Peyer's patch (tissue), 4 donors: ENCODE measurements at places on chromosomes 11 and 22. TPM values are rescaled to one million over a fixed set of nuclear protein-coding genes. Genes with fewer than 3 reads are reported as not detected.
A peak's percentile ranks its signal among the peaks of the same experiment; 100 is the strongest.

WNT7B gene
- total RNA-seq = not detected

GRCh38 chr22:41982865-41983264 is 13.6 kb downstream of the SEPTIN3 start:
- H3K4me1 ChIP-seq = no peaks in the 10 kb centered on the region
- H3K27me3 ChIP-seq = no peaks in the 10 kb centered on the region
- no peak overlapping the region for H3K27ac ChIP-seq
- DNase-seq = no peak
- no peaks in the 10 kb centered on the region for H3K36me3 ChIP-seq
- no peak overlapping the region for H3K4me3 ChIP-seq

CPT1A gene
- 372 TPM for total RNA-seq

GRCh38 chr11:83764643-83765042 is 478.5 kb upstream of the CCDC90B start:
- H3K4me1 ChIP-seq = no peaks in the 10 kb centered on the region
- H3K36me3 ChIP-seq = no peaks in the 10 kb centered on the region
- no peak overlapping the region for H3K27ac ChIP-seq
- H3K4me3 ChIP-seq = no peak overlapping the region
- no peak for DNase-seq
- no peaks in the 10 kb centered on the region for H3K27me3 ChIP-seq

MUC2 gene
- total RNA-seq = 1,138 TPM

DNA sequence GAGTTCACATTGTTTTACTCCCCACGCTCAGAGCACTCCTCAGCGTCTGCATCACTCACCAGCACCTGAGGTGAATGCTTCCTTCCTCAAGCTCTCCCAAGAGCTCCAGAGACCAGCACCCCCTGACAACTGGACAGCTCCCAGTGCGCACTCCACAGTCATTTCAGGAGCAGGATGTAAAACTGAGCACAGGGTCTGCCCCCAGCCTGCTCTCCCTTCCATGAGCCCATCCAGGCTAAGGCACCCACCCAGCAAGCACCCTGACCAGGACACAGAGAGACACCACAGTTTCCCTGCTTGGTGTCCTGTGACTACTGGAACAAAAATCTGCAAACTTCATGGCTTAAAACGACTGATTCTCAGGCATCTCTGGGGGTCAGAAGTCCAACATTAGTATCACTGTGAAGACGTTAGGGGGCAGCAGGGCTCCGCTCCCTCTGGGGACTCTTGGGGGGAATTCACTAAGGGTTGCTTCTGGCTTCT is 3.3 kb downstream of the SCGB1D2 start:
- H3K27me3 ChIP-seq = no peaks in the 10 kb centered on the region
- no peak for DNase-seq
- no peaks in the 10 kb centered on the region for H3K4me1 ChIP-seq
- H3K4me3 ChIP-seq = no peak overlapping the region
- H3K36me3 ChIP-seq = no peaks in the 10 kb centered on the region

- H3K27me3 ChIP-seq = no peaks in the 10 kb centered on the region
- H3K36me3 ChIP-seq = no peaks in the 10 kb centered on the region
- no peak overlapping the region for H3K4me3 ChIP-seq
- H3K27ac ChIP-seq = no peak overlapping the region
- H3K4me1 ChIP-seq = no peaks in the 10 kb centered on the region
- DNase-seq = no peak
Observed at GRCh38 chr11:75277991-75278790, 37.6 kb downstream of the TPBGL start.

DNA sequence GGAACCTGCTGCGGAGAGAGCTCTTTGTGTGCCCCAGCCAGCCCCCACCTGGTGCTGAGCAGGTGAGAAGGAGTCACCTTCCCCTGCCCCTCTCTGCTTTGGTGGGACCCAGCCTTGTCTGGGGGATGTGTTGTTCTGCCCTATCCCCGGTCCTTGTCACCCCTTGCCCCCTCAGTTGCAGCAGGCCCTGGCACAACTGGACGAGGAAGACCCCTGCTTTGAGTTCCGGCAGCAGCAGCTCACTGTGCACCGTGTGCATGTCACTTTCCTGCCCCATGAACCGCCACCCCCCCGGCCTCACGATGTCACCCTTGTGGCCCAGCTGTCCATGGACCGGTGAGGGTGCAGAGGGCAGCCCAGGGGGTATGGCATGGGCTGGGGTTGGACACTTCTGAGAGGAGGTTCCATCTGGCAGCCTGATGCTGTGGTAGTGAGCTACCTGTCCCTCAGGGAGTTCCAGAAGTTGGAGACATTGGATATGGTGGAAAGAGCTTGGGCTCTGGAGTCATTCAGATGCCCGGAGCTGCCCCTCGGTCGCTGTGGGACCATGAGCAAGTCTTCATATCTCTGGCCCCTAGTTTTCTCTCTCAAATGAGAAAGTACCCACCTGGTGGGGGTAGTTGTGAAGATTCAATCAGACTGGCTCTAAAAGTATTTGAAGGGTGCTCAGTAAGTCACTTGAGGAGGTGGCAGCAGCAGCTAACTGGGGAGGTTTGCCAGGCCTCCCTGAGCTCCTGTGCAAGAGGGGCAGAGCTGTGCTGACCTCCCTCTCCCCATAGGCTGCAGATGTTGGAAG is 4.3 kb downstream of the LARGE2 start:
- peak; percentile 43 for DNase-seq
- H3K4me3 ChIP-seq = no peak overlapping the region
- H3K4me1 ChIP-seq = peaks cover 25% of the 10 kb centered on the region
- H3K27ac ChIP-seq = no peak overlapping the region
- H3K27me3 ChIP-seq = no peaks in the 10 kb centered on the region

KRTAP5-2 gene
- not detected for total RNA-seq

GRCh38 chr11:65334696-65335295 is 1.1 kb downstream of the DPF2 start:
- no peak overlapping the region for H3K27ac ChIP-seq
- peak overlapping the region; percentile 75 for H3K4me3 ChIP-seq
- peaks cover 5% of the 10 kb centered on the region for H3K4me1 ChIP-seq
- no peak for DNase-seq

DNA sequence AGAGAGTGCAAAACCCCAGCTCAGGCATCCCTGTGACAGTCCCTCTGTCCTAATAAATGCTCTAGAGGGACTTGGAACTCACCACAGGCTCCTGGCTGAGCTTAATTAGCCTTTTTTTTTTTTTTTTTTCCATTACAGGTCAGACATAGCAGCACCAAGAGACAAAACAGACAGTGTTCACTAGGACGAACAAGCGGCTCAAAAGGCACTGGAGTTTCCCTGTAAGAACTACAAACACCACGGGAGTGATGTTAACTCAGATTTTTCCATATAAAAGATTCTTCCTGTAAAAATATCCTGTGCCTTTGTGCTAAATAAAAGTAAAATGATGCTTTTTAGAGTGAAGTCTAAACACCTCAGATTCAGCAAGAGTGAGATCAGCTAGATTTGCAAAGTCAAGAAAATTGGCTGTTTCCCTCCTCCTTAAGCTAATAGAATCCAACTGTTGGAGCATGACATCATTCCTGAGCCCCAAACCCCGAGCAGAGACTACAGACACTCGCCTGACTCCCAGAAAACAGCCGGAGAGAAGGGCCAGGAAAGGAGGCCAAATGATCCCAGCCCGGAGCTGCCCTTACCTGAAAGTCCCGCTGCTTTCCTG is 101.0 kb upstream of the AKIP1 start:
- no peaks in the 10 kb centered on the region for H3K27me3 ChIP-seq
- peak overlapping the region; percentile 67 for H3K27ac ChIP-seq
- H3K4me3 ChIP-seq = peak overlapping the region; percentile 69
- no peak for DNase-seq
- no peaks in the 10 kb centered on the region for H3K4me1 ChIP-seq
- H3K36me3 ChIP-seq = no peaks in the 10 kb centered on the region
